GM12864 (cell line): ENCODE measurements at places on chromosomes 3 and 15.

DNA sequence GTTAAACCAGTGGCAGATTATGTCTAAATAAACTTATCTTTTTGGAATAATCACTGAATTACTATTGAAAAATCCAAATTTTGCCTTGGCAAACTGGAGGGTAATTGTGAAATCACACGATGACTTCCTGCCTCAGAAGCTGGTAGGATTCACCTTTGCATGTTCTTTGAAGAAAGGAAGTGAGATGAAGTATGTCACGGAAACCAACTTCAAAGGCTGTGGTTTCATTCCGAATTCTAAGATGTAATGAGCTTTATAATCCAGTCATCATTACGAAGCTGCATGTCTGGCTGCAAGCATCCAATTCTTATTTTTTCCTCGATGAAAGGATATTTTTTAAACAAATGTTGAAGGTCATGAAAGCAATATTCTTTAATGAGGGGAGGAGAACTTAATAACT, 15.0 kb upstream of the ZBED2 start:
- DNase-seq: peak; percentile 58

GRCh38 chr15:76199106-76200082, 111.9 kb downstream of the ETFA start:
- no peak for DNase-seq

- DNase-seq: no peak
Measured at GRCh38 chr3:14235003-14235911, 56.6 kb downstream of the LSM3 start.

GRCh38 chr3:31043184-31043819, 148.8 kb upstream of the GADL1 start:
- DNase-seq: no peak

DNA sequence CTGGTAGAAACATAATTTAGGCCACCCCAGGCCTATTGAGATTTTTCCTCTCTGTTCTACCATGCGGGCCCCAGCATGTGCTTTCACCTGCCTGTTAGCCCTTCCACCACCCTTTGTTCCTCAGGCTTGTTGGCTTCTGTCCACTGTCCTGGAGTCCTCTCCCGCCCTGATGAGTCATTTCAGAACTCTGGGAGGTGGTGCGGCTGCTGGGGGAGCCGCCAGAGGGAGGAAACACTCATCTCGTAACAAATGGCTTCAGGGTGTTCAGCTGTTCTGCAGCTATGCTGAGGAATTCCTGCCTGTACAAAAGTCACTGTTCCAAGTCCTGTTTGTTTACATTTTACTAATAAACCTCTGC, 36.3 kb downstream of the LRTM1 start:
- DNase-seq: no peak

DNA sequence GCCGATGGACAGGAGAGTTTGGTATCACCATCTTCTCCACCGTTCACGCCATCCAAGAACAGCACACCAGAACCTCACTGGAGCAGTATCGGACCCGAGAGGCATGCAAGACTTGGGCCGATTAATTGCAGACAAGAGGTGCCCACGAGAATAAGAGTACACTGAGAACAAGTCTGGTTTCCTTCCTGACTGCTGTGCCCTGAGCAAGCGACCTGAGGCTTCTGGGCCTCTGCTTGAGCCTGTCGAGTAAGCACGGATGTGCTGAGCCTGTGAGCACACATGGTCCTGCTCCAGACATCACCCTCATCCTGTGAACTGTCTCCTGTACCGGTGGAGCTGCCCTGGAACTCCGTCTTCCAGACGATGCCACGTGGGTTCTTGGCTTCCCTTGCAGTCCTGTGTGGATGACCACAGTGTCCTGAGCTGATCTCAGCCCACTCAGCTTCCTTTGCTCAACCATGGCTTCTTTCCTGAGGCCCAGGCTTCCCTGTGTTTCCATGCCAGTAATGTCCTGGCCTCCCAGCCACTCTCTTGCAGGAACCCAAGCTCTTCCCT, 34.3 kb upstream of the SNRPA1 start:
- DNase-seq: no peak

DNA sequence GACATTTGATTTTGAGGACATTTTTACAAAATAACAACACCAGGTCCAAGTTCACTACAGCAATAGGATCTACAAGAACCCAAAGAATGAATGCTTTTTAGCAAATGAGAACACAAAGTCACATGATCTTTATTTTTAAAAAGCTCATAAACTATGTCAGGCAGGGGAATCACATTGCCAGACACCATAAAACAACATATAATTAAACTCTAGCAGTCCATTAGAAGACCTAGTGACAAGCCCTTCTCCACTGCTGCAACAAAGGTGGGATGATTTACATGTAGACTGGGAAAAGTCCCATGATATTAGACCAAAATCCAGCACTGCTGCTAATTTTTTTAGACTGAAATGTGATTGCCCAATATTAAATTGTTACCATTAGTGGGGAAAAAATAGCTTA, 92.6 kb downstream of the FHIT start:
- DNase-seq: no peak

DNA sequence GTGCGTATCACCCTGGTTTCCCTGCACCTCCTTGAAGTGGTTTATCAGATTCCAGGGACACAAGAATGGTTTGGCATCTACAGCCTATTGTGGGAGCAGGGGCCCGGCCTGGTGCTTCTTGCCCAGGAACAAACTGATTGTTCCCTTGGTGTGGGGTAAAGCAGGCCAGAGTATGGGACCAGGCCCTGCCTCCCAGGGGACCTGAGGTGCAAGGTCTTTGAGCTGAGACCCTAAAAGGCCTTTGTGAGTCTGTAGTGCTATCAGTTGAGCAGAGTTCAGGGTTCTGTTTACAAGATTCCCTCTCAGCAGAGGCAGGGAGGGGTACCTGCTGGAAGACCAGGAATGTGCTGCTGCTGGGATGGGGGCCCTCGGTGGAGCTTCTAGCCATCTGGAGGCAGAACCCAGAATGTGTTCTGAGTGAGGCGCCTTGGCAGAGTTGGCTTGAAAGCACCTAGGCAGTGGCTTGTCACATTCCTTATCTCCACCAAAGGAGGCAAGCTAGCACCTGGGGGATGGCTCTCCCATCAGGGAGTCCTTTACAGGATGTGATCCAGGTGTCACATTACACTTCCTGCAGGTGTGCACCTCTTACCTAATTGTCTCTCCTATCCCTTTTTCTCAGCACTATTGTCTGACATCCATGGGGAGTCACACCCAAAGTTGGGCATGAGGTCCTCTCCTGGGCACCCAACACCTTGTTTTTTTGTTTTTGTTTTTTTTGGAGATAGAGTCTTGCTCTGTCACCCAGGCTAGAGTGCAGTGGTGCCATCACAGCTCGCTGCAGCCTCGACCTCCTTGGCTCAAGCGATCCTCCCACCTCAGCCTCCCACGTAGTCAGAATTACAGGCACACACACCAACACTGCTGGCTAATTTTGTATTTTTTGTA, 13.1 kb downstream of the FLNB start:
- no peak for DNase-seq

GRCh38 chr15:54820811-54821210, 375.9 kb downstream of the RSL24D1 start:
- no peak for DNase-seq
